Osteocyte (in vitro differentiated cells): ENCODE measurements at places on chromosomes 16 and 17. TPM values are rescaled to one million over a fixed set of nuclear protein-coding genes. Genes with fewer than 3 reads are reported as not detected.

GRCh38 chr17:47707056-47707804 is 13.3 kb downstream of the TBKBP1 start:
- DNase-seq: no peak
- peaks cover 1% of the 10 kb centered on the region for H3K4me1 ChIP-seq
- H3K27me3 ChIP-seq: peaks cover 6% of the 10 kb centered on the region
- H3K27ac ChIP-seq: no peak overlapping the region
- peaks cover 30% of the 10 kb centered on the region for H3K36me3 ChIP-seq
- H3K4me3 ChIP-seq: no peak overlapping the region

GRCh38 chr17:13222975-13223374 is 205.1 kb upstream of the ELAC2 start:
- no peaks in the 10 kb centered on the region for H3K36me3 ChIP-seq
- peaks cover 34% of the 10 kb centered on the region for H3K27me3 ChIP-seq
- peaks cover 2% of the 10 kb centered on the region for H3K4me1 ChIP-seq
- DNase-seq: no peak
- H3K27ac ChIP-seq: no peak overlapping the region

DNA sequence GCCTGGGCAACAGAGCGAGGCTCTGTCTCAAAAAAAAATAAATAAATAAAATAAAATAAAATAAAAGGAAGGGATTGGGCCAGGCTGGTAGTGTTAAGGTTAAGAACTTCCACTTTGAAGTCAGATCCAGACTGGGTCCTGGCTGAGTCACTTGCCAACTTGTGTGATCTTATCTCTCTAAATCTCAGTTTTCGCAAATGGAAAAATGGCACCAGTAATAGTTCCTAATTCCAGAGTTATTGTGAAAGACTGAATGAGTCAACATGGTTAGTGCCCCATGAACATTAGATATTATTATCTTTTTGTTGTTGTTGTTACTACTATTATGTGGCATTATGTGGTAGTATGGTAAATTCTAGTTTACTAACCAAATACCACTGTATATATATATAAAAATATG is 188.0 kb upstream of the AXIN2 start:
- no peaks in the 10 kb centered on the region for H3K27me3 ChIP-seq
- DNase-seq: no peak
- H3K4me1 ChIP-seq: peaks cover 63% of the 10 kb centered on the region
- peaks cover 2% of the 10 kb centered on the region for H3K36me3 ChIP-seq
- no peak overlapping the region for H3K4me3 ChIP-seq
- no peak overlapping the region for H3K27ac ChIP-seq

GRCh38 chr17:63930951-63931575 is 1.1 kb downstream of the CD79B start:
- no peak for DNase-seq
- no peak overlapping the region for H3K4me3 ChIP-seq
- H3K4me1 ChIP-seq: peaks cover 4% of the 10 kb centered on the region
- no peaks in the 10 kb centered on the region for H3K36me3 ChIP-seq
- peaks cover 12% of the 10 kb centered on the region for H3K27me3 ChIP-seq

GRCh38 chr16:66928702-66929388 is 3.5 kb upstream of the RRAD start:
- H3K4me3 ChIP-seq: no peak overlapping the region
- no peak for DNase-seq
- no peaks in the 10 kb centered on the region for H3K36me3 ChIP-seq
- peaks cover 4% of the 10 kb centered on the region for H3K27me3 ChIP-seq
- peaks cover 42% of the 10 kb centered on the region for H3K4me1 ChIP-seq

- peaks cover 29% of the 10 kb centered on the region for H3K36me3 ChIP-seq
- peaks cover 7% of the 10 kb centered on the region for H3K4me1 ChIP-seq
- no peak for DNase-seq
- no peak overlapping the region for H3K4me3 ChIP-seq
- H3K27ac ChIP-seq: no peak overlapping the region
Observed at GRCh38 chr17:1650731-1651558, 1.3 kb upstream of the RILP start.

DNA sequence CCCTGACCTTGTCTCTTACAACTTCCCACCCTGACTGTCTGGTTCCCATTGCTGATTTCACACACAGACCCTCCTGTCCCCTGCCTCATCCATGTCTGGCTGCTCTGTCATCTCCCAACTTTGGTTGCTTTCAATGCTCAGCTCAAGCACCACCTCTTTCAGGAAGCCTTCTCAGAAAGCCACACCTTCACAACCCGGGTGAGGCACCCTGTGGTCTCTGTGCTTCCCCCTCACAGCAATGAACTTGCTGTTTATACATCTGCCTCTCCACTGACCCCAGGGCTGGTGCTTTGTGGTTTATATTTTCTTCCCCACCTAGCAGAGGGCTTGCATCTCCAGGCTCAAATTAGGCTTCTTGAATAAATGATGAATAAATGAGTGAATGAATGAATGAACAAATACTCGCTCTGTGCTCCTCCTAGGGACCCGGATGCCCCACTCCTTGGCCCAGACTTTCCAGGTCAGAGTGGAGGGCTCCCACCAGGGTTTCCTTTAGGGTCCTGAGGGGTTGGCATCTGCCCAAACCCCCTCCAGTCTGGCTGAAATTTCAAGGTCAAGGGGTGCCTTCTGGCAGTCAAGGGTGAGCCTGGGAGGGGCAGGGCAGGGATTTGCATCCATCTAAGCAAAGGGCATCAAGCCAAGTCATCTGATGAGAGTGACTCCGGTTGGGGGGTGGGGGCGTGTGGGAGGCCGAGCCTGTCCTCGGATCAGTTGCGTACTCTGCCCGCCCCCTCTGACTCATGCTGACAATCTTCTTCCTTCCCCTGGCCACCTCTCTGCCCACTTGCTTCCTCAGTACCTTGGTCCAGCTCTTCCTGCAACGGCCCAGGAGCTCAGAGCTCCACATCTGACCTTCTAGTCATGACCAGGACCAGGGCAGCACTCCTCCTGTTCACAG is at the start of gene ITGAX:
ITGAX (plus strand) TSS at position 783 of the 898 bp plus-strand sequence; CDS start at position 862, 79 bp downstream.
- H3K27ac ChIP-seq: no peak within 1 kb of the TSS
- no peak for DNase-seq
- no peaks in the 10 kb centered on the region for H3K27me3 ChIP-seq
- H3K36me3 ChIP-seq: no peaks in the 10 kb centered on the region

DNA sequence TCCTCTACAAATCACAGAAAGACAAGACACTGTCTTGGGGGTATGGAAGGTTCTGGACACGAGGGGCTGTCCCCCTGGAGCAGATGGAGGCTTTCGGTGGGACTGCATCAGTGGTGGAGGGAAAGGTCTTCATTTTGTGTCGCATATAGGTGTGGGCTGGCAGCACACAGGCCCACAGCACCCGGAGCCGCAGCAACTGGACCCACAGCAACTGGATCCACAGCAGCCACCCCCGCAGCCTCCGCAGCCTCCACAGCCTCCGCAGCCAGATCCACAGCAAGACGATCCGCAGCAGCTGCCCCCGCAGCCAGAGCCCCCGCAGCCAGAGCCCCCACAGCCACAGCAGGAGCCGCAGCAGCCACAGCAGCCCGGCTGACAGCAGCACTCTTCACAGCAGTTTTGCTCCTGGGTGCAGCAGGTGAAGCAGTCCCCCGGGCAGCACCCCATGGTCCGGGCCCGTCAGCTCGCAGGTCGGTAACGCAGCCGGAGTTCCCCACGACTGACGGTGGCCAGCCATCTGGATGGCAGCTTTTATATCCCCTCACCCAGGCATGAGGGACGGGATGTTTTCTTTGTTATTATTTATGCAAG is at the start of gene KRTAP17-1:
KRTAP17-1 (minus strand) TSS at position 507 of the 591 bp plus-strand sequence; CDS start at position 447, 60 bp downstream.
- no peak within 1 kb of the TSS for H3K4me3 ChIP-seq
- no peaks in the 10 kb centered on the region for H3K27me3 ChIP-seq
- no peak for DNase-seq
- H3K27ac ChIP-seq: no peak within 1 kb of the TSS
- H3K36me3 ChIP-seq: no peaks in the 10 kb centered on the region

The LGALS9B gene
- not detected in 2 replicates for total RNA-seq

The GRB2 gene
- 59.1 and 61.8 TPM in 2 replicates for total RNA-seq

The GP1BA gene
- not detected in 2 replicates for total RNA-seq

The MAF gene
- 63.6 and 70.3 TPM in 2 replicates for total RNA-seq

The ABCA3 gene
- 20.4 and 21.0 TPM in 2 replicates for total RNA-seq

The KRT17 gene
- 40.5 and 43.2 TPM in 2 replicates for total RNA-seq

The ZNF629 gene
- 26.7 and 27.2 TPM in 2 replicates for total RNA-seq

The GSG1L gene
- not detected in 2 replicates for total RNA-seq

The MT4 gene
- not detected in 2 replicates for total RNA-seq
